ENCODE measurements at places on chromosomes 11 and 22. TPM values are rescaled to one million over a fixed set of nuclear protein-coding genes. Genes with fewer than 3 reads are reported as not detected.

Gene MPZL2
- 2.9 TPM for total RNA-seq

Gene SHISAL1
- total RNA-seq: under 0.01 TPM

Gene CABP4
- 2.0 TPM for total RNA-seq

Gene CDC42BPG
- 0.34 TPM for total RNA-seq

Gene SCUBE2
- total RNA-seq: 1.4 TPM

Gene NAT10
- 15.3 TPM for total RNA-seq

Gene DUSP18
- 9.3 TPM for total RNA-seq

Gene KCNQ1OT1
- total RNA-seq: 0.54 TPM

Gene DNAJB13
- not detected for total RNA-seq

Gene CARNS1
- total RNA-seq: 0.22 TPM

Gene AAMDC
- total RNA-seq: 48.9 TPM

Gene CCDC81
- under 0.01 TPM for total RNA-seq

Gene GPR83
- not detected for total RNA-seq

Gene TREH
- not detected for total RNA-seq
